ENCODE measurements at places on chromosomes 2 and 18.

DNA sequence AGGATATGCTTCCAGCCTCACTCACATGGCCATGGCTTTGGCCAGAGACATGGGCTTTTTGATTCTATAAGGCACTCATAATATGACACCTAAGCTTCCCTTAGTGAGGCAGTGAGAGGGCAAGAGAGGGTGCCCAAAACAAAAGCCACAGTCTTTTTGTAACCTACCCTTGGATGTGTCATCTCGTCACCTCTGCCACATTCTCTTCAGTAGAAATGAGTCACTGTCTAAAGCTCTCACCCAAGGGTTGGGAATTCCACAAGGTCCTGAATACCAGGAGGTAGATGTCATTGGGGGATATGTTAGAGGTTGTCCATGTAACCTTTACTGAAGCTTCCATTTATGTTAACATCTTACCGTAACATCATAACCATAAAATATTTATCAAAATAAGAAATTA, 108.4 kb downstream of the ALMS1 start:
- DNase-seq, result peak; percentile 4

DNA sequence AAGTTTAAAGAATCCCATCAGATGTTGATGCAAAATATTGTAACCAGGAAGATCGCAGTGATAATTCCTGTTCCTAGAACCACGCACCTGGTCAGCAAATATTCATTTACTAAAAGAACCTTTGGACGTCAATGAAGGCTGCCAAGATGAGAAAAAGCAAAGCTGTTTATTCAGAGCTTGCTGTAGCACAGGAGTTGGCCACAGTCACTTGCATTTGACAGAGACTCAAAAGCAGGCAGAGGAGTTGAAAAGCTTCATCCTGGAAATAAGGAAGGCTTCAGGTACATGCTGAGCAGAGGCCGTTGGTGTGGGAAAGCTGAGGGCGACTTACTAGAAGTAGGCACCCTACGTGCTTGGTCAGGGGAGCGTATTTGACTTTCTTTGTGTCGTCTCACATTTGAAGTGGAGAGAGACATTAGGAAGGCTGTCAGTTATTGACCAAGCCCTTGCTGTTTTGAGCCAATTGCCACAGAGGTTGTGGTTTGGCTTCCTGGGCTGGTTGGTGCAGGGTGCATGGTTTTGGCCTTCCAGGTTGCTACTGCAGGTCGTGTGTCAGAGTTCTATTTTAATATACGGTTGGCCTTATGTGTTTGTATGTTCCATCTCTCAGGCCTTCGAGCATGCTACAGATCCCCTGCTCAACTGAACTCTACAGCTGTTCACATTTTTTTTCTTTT, 289.6 kb downstream of the METTL4 start:
- DNase-seq, result no peak

DNA sequence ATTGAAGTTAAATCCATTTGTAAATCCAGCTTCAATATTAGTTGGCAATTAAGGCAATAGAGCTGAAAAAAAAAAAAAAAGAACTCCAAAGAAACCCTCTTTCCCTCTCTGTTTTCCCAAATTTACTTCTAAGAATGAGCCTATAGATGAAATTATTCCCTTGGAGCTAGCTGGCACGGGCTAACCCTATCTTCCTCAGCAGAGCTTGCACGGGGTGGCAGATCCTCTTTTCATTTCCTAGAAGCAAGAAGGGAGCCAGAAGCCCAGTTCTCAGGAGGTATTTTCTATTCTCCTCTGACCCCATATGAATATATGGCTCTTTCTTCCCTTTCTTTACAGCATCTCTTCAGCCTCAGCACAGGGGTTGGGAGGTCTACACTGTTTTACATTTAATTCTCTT, 426.0 kb downstream of the TGIF1 start:
- DNase-seq, result no peak

DNA sequence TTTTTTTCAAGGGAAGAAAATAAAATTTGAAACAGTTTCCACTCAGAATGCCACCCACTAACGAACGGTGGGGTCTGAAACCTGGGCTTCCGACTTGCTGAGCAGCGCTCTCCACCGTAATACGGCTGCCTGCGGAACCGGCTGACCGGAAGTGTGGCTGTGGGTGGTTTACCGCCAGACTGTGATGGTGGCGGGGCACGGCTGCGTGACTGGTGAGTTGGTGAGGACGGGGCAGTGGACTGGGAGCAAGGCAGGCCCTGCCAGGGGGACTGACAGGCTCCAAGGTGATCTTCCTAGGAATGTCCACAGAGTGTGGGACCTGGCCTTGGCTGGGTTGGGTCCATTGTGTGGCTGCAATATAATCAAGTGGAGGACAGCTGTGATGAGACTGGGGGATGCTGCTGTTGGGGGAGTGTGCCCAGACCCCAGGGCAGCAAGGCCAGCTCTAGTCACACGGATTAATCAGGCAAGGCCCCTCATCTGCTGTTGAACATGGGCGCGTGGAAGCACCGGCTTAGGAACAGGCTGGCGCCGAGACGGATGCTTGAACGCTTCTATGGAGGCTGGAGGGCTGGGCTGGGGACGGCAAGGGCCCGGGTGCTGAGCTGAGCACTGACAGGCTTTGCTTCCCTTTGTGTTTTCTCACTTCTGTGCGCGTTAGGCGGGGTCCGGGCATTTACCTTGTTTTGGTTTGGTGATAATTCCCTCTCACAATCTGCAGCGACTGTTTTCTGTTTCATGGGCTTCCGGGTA, 357.7 kb upstream of the SPRED2 start:
- DNase-seq, result no peak

GRCh38 chr18:48098007-48098406, 167.5 kb upstream of the SMAD2 start:
- DNase-seq, result no peak

- DNase-seq, result no peak
Measured at GRCh38 chr2:170965446-170966225, 36.6 kb downstream of the GORASP2 start.

DNA sequence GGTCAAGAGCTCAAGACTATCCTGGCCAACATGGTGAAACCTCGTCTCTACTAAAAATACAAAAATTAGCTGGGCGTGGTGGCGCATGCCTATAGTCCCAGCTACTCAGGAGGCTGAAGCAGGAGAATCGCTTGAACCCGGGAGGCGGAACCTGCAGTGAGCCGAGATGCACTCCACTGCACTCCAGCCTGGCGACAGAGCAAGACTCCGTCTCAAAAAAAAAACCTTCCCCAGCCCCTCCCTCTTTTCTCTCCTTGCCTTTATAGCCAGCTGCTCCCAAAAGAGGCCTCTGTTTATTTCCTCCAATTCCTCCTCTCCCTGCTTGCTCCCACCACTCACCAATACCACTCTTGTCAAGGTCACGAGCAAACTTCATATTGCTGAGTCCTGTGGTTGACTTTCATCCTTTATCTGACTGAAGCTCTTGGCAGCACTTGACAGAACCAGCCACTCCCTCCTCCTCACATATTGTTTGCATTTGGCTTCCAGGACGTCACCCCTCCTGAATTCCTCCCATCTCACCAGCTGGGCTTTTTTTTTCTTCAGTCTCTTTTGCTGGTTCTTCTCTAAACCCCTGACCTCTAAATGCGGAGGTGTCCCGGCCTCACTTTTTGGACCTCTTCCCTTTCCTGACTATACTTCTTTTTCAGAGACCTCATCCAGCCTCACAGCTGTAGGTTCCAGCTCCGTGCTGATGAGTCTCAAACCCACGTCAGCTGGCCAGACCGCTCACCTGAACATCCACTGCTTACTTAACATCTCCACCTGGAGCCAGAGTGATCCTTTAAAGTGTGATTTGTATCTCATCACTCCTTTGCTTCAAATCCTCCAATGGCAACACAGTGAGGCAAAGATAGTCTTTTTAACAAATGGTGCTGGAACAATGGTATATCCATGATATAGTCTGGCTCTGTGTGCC, 84.6 kb upstream of the CAB39 start:
- no peak for DNase-seq

DNA sequence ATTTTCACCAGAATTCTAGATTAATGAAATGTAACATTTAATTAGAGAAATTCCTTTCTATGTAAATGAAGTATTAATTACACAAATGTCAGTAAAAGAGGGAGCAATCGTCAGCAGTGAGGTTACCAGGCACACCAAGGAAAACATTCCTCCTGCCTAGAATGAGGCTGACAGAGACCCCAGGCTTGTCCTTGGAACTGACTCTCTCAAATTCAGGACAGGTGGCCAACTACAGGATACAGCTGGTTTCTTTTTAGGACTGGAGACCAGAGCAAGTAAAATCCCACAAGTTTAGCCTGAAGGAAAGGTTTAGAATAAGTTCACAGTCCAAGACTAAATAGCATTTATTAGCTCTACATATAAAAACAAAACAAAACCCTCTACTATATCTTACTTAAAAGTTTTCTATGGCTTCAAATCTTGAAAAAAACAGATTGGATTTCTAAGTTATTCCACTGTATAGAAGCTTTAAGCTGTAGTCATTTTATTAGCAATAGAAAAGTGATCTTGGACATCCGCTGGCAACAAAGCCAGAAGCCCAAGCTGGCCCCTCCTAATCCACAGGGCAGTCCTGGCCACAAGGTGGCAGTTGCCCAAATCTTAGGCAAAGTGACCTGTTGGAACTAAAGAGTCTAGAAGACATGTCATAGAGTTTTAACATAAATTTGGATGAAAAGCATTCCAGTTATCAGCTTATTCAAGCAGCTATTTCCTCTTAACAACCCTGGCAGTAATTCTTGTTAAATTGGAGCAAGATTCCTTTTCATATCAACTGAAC, 81.0 kb downstream of the SP3 start:
- DNase-seq, result peak; percentile 4

GRCh38 chr2:105180491-105180972, 61.0 kb upstream of the GPR45 start:
- DNase-seq, result no peak

- DNase-seq, result no peak
Measured at GRCh38 chr2:223122781-223123180, 70.8 kb downstream of the KCNE4 start.

- no peak for DNase-seq
Measured at GRCh38 chr2:45452866-45453265, 158.2 kb downstream of the SRBD1 start.

- no peak for DNase-seq
Measured at GRCh38 chr2:147763861-147764260, 81.0 kb upstream of the ACVR2A start.

GRCh38 chr18:74590671-74591070, 7.0 kb upstream of the ZNF407 start:
- no peak for DNase-seq

GRCh38 chr2:72427022-72427861, 279.6 kb upstream of the CYP26B1 start:
- DNase-seq, result no peak

DNA sequence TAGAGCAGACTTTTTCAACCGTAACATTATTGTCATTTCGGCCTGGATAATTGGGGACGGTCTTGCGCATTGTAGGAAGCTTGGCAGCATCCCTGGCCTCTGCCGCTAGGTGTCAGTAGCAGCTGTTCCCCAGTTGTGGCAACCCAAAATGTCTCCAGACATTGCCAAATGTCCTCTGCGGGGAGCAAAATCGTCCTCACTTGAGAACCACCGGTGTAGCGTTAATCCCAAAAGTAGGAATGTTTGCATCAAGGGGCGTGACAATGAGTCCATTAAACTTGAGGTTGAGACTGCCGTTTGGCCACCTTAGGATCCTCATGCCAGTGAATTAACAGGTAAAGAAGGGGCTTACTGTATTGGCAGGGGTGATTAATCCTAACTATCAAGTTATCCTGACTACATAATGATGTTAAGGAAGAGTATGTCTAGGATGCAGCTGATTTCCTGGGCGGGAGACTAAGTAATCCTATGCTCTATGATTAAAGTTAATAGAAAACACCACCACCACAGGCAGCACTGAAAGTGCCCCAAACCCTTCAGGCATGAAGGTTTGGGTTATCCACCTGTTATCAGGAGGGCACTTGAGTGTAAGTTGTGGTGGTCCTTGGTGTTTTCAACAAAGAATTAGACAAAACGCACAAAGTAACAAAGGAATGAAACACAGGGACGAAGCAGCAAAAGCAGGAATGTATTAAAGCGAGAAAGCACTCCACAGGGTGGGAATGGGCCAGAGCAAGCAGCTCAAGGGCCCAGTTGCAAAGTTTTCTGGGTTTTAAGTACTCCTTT, 4.9 kb upstream of the ZC3H8 start:
- peak; percentile 84 for DNase-seq

DNA sequence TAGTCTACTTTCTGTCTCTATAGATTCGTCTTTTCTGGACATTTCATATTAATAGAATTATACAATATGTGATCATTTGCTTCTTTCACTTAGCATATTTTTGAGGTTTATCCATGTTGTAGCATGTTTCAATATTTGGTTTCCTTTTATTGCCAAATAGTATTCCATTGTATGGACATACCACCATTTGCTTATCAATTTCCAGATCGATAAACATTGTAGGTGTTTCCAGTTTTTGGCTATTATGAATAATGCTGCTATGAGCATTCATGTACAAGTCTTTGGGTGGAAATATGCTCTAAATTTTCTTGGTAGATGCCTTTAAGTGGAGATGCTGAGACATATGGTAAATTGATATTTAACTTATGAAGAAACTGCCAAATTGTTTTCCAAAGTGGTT, 114.1 kb downstream of the RND3 start:
- DNase-seq, result no peak

DNA sequence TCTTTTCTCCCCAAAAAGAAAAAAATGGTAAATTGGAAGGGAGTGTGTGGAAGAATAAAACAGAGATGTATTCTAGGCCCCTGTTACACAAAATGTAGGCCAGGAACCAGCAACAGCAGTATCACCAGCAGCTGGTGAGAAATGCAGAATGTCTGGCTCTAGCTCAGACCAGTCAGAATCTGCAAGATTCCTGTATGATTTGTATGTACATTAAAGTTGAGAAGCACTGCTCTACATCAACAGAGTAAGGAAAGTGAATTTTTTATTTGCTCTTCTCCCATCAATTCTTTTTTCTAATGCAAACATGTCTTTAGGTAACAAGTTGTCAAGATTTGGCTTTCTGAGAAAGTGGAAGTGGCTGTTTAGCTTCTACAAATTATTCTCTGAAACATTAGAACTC, 235.4 kb upstream of the FANCL start:
- no peak for DNase-seq

DNA sequence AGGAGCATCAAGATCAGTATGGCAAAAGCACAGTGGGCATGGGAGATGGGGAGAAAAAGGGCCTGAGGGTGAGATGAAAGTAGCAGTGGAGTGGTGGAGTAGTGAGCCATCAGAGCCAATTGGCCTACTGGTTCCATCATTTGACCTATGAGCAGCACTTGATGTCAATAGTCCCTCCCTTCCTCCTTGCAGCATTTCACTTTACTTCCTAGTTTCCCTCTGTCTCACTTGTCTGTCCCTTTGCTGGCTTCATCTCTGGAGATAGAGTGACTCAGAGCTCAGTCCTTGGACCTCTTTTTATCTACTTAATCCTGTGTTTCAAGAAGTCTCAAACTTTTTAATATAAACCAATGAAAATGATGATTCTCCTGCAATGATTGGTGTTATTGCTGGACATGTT, 32.1 kb downstream of the FBXO48 start:
- no peak for DNase-seq

DNA sequence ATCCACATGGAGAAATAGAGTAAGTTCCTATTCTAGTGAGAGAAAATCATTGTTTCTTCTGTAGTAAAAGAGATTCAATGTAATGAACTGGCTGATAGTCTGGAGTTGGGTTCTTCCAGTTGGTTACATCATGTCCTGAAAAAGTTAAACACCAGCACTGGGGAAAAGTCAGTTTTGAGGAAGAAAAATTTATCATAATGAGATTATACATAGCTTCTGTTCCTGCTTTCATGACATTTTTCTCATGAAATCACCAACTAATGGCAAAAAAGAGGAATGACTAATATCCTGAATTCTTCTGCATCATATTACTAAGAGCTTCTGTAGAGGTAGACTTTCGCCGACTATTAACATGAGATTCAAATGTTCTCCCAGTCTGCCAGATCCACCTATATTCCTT, 69.2 kb upstream of the SLC9A2 start:
- no peak for DNase-seq
